IPS DF 19.7 (cell line): ENCODE measurements at places on chromosomes 11 and 22.

GRCh38 chr22:40300884-40301672, 45.2 kb upstream of the ADSL start:
- no peak for DNase-seq

DNA sequence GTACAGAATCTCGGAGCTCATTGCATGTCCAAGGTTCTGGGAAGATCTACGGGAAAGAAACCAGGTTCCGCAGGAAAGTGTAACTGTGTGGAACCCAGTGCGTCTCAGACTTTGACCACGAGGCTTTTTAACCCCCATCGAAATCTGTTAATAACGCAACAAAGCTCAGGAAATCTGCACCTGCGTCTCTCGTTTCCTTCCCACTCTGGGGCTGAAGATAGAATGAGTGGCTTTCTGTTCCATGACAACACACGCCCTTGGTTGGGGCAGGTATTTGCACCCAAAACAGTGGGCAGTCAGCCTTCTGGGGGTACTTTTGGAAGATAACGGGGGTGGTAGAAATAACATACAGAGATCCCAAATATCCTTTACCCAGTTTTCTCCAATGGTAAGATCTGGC, 38.5 kb downstream of the ISX start:
- DNase-seq, result no peak

GRCh38 chr11:125346565-125347260, 149.4 kb downstream of the FEZ1 start:
- no peak for DNase-seq

GRCh38 chr11:117646411-117646810, 150.6 kb downstream of the DSCAML1 start:
- no peak for DNase-seq

- DNase-seq, result no peak
Measured at GRCh38 chr11:46200537-46201281, 76.8 kb upstream of the CREB3L1 start.

DNA sequence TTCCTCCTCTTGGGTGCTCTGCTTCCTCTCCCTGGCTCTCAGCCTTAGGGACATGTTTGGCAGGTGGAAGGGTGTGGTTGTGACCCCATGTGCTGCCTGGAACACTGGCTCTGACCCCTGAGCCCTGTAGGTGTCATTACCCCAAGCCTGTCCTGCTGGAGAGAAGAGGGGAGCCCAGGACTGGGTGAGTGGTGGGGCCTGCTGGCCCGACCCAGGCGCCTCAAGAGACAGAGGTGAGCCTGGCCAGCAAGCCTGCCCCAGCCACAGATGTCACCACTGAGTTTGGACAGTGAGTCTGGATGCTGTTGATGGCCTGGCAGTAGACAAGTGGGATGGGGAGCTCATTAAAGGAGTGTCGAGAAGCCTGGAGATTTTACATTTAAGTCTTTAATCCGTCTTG, 1112.2 kb downstream of the BRD1 start:
- DNase-seq, result no peak

GRCh38 chr22:39374191-39374590, 24.4 kb downstream of the SYNGR1 start:
- DNase-seq, result no peak

GRCh38 chr22:49086181-49086580, 741.5 kb downstream of the BRD1 start:
- DNase-seq, result no peak

DNA sequence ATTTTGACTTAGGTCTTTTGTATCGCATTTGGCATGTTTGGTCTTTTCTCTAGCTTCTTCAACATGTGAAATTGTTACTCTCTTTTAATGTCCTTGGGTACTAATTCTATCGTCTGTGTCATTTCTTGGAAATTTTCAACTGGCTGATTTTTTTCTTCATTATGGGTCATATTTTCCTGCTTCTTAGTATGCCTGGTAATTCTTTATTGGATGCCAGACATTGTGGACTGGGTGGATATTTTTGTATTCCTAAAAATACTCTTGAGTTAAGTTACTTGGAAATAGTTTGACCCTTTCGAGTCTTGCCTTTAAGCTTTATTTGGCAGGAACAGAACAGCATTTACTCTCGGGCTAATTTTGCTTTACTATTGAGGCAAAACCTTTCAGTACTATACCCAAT, 140.1 kb downstream of the ETS1 start:
- no peak for DNase-seq

GRCh38 chr22:17272511-17272991, 53.3 kb upstream of the ADA2 start:
- DNase-seq, result no peak

DNA sequence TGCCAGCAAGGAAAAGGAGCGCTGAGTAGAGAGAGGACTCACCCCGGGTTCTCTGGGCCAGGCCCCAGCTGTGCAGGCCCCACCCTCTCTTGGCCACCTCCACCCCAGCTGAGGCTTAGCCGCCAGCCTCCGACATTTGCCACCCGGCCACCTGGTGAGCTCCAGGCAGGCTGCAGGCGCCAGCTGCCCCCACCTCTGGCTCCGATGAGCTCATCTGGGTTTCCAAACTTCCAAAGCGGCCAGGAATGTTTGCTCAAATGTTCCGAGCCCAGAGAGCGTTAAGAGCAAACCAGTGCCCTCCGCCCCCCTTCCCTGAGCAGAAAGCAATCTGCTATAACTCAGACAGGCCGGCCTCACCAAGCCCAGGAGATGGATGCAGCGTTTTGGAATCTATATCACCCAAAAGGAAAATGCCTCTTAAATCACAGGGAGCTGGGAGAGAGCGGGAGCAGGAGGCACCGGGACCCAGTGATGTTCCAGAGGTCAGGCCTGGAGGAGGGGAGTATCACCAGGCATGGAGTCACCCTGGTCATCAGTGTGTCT, 9.1 kb upstream of the MN1 start:
- no peak for DNase-seq

GRCh38 chr11:34235189-34235588, 122.6 kb downstream of the ABTB2 start:
- DNase-seq, result no peak

DNA sequence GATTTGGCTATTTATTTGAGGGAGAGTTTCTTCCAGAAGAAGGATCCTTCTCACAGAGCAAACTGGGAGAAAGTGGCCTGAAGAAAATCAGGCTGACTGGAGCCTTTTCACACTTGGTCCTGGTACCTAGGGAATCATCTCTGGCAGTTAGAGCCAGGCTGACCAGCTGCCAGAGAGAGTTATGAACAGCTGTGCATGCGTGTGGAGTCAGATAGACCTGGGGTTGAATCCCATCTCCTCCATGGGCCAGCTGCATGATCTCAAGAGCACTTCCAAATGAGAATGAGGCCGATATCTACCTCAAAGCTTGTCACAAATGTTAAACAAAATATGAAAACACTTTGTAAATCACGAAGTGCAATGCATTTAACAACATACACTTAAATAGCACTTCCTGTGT, 390.0 kb downstream of the TENM4 start:
- DNase-seq, result no peak

DNA sequence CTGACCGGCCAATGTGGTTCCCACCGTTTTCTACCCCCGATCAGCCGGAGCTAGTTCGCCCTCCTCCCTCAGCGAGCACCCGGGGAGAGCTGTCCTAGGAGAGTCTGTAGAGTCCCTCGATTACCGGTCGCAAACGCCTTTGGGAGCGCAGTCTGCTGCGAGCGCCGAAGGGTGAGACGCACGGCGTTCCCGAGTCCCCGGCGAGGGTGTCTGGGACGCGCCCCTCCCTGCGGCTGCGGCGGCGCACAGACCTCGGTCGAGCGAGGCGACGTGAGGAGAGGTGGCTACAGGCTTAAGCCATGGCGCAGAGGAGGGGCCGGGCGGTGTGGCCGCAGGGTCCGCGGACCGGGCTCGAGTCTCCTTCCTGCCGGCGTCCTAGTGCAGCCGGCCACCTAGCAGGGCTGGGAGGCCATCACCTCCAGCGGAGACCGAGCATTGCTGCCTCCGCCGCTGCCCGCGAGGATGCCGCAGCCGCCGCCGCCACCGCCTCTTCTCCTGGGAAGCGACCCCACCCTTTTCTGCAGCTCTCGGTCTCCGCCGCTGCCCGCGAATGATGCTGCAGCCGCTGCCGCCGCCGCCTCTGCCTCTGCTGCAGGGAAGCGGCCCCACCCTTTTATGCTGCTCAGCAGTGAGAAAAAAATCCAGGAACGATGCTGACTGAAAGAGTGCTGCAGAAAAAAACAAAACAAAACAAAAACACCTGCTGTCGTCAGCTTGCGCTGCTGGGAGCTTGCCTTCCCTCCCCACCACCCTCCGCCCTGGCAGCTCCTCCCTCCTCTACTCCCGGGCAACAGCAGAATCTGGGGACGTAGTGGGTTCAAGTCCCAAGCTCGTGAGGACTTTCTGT, at the start of gene MAP6:
MAP6 (minus strand) TSS at position 588 of the 847 bp plus-strand sequence. CDS start 669 bp downstream, outside the sequence.
- no peak for DNase-seq

DNA sequence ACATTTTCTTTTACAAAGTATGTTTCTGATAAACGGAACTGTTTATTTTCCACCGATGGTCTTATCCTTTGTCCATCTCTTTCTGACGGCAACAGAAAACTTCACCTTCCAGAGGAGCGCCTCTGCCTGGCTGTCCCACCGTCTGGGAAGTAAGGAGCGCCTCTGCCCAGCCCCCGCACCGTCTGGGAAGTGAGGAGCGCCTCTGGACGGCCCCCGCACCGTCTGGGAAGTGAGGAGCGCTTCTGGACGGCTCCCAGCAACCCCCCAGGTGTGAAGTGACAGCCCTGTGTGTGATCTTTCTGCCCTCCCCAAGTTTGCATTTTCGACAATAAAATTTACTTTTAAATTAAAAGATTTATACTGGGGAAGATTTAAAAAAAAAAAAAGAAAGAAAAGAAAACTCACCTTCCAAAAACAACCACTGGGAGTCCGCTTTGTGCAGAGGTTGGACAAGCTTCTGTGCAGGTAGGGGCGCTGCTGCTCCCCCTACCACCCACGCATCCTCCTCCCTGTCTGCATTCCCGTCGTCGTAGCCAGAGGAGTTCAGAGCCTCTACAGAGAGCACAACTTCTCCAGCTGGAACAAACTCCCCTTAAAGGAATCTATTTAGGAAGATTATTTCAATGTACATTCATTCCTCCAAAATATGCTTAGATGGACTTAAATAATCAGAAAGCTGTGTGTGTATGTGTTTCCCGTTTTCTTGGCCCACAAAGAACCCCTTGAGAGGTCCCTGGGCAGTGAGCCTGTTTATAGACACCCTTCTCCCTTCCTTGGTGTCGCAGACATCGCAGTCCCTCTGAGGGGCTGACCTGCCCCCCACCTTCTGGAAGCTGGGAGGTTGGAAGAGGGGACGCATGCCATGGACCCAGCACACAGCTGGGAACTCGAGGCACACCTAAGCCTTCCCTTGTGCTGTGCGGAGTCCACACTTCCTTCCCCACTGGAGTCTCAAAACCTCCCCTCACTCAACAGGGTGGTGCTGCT, 849 bp upstream of the APOBEC3B start:
- DNase-seq, result no peak

GRCh38 chr22:23094695-23095681, 24.7 kb downstream of the GNAZ start:
- DNase-seq, result no peak

GRCh38 chr22:42688241-42689211, 32.1 kb downstream of the A4GALT start:
- DNase-seq, result no peak

- DNase-seq, result no peak
Measured at GRCh38 chr11:9747828-9748227, 84.0 kb downstream of the SWAP70 start.

DNA sequence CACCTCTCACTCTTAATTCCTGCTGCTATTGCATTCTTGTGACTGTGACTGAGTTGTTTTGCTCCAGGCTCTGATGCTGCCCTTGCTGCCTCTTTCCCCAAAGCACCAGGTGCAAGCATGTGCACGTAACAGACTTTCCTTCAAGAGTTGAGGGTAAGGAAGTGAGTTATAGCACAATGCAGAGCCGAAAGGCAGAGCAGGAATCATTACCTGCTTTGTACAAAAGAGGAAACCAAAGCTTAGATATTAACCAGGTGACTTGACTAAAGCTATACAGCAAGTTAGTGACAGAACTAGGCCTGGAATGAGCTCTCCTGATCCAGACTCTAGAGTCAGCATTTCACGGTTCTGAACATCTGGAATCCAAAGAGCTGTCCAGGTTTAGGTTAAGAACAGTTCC, 33.6 kb downstream of the NEU3 start:
- DNase-seq, result no peak

- no peak for DNase-seq
Measured at GRCh38 chr11:127454856-127455255, 454.3 kb upstream of the KIRREL3 start.

DNA sequence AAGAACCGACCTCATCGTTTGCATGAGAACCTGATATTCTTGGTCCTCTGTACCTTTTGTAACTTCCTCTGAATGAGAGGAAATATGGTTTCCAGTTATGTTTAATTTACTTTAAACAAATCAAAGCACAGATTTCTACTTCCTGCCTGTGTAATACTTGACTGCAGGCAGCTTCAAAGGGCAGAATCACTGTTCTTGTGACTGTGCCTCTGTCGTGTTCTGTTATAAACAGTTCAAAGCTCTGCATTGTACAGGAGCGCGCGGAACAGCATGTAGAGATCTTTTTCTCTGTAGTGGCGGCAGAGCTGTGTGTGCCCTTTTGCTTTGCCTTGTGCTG, 73.2 kb upstream of the CLDN5 start:
- no peak for DNase-seq

GRCh38 chr11:66183494-66184048, 84.9 kb upstream of the RAB1B start:
- no peak for DNase-seq

DNA sequence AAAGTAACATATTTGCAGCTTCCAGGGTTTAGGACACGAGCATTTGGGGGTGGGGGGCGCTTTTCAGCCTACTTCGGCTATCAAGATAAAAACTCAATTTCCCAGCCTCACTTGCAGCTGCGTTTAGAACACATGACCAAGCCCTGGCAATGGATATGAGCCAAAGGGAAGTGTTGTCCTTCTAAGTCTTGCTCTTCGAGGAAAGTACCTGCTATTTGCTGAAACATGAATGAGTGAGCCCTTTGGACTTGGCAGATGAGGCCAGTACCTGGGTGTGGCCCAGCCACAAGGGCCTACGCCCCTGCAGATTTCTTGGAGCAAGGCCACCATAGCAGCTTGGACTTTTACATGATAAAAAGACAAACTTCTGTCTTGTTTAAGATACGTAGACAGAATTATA, 60.2 kb upstream of the SORL1 start:
- DNase-seq, result no peak

DNA sequence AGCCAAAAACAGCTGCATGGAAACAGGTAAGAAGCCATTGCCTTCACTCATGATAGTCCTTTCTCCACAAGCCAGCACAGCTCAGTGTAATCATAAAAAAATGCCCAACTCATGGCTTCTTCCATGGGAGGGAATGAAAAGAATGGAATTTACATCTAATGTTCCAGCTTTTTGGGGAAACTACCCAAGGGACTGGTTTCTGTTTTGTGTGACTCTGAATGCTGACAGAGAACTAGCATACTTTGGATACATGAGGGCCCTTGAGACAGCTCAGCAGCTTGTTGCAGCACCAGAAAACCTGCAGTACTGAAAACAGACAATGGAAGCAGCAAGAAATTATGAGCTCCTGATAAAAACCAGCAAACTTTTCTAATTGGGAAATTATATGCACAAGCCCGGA, 24.2 kb upstream of the HORMAD2 start:
- DNase-seq, result no peak

DNA sequence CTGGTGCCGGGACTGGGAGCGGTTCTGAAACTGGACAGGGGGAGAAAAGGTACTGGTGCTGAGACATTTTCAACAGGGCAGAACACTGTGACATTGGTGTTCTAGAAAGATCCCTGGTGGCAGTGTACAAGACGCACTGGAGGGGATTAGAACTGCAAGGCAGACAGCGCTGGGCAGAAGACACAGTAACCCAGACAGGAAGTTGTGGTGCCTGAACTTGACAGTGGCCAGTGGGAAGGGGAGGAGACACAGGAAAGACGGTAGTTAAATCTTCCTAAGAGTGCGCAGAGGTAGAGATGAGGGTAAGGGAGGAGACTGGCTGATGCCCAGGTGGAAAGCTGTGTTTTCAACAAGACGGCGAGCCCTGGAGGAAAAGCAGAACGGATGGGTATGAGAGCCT, 24.5 kb downstream of the FAM227A start:
- no peak for DNase-seq
